ENCODE measurements at places on chromosomes 3 and 15.

GRCh38 chr15:101496198-101496986 is 6.9 kb upstream of the PCSK6 start:
- no peak for DNase-seq

DNA sequence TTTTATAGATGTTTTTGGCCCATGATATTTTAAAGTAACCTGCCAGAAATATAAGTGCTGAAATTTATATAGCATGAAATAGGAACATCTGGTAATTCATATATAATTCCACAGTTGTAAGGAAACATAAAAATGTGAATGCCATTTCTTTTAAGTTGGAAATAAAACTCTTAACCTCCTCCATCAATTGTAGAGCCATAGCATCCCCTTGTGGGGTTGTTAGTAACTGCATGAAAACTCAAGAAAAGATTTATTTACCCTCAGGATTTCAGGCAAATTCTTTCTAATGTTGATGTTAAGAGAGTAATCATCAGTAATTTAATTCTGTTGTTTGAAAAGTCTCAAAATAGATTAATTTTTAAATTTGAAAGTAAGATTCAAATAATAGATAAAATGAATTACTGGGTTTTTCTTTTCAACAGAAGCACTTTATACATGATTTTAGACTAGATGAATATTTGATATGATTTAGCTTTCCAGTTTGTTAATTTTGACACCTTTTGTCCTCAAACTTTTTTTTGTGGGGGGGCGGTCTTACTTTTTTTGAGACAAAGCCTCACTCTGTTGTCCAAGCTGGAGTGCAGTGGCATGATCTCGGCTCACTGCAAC is 74.7 kb downstream of the RASA2 start:
- DNase-seq: peak; percentile 23

GRCh38 chr15:52649686-52650085 is 29.5 kb downstream of the ATOSA start:
- DNase-seq: no peak

GRCh38 chr15:61888074-61888780 is 172.0 kb downstream of the VPS13C start:
- DNase-seq: no peak

DNA sequence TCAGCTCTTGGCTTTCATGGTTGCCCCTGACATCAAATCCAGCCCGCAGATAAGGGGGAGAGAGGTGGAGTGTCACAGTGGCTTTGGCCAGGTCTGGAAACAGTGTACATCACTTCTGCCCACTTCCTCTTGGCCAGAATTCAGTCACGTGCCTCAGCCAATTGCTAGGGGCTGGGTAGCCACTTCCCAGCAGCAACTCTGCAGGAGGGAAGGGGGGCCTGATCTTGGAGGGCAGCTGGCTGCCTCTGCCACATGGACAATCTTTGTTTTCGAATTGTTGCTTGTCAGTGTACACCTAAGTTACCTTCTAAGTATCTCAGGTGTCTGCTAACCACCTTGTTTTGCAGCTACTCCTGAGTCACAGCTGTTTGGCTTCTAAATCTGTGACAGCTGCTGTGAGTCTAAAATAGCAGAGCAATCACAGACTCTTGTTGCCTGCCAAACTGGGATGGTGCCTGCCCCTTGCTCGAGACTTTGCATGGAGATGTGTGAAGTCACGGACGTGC is 41.0 kb upstream of the LIMD1 start:
- DNase-seq: no peak

- DNase-seq: no peak
Measured at GRCh38 chr3:150348500-150348899, 59.6 kb upstream of the TSC22D2 start.

- DNase-seq: no peak
Measured at GRCh38 chr3:122295266-122296062, 29.6 kb upstream of the CSTA start.

GRCh38 chr3:102979682-102980354 is 545.0 kb downstream of the ZPLD1 start:
- DNase-seq: no peak

DNA sequence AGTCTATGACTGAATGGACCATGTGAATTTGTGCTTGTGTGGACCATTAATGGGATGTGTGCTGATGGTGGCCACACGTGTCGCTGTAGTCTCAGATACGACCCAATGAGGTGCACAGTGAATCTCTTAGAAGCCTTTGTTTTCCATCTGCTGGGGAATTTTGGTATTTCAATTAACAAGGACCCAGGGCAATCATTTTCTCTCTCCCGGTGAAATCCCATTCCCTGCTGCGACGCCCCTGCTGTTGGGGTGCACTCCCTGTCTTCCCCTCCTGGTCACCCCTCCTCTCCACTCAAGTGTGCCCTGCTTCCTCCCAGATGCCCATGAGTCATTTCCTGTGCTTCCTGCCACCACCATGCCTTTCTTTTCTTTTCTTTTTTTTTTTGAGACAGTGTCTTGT is 32.7 kb downstream of the EBLN2 start:
- DNase-seq: no peak

DNA sequence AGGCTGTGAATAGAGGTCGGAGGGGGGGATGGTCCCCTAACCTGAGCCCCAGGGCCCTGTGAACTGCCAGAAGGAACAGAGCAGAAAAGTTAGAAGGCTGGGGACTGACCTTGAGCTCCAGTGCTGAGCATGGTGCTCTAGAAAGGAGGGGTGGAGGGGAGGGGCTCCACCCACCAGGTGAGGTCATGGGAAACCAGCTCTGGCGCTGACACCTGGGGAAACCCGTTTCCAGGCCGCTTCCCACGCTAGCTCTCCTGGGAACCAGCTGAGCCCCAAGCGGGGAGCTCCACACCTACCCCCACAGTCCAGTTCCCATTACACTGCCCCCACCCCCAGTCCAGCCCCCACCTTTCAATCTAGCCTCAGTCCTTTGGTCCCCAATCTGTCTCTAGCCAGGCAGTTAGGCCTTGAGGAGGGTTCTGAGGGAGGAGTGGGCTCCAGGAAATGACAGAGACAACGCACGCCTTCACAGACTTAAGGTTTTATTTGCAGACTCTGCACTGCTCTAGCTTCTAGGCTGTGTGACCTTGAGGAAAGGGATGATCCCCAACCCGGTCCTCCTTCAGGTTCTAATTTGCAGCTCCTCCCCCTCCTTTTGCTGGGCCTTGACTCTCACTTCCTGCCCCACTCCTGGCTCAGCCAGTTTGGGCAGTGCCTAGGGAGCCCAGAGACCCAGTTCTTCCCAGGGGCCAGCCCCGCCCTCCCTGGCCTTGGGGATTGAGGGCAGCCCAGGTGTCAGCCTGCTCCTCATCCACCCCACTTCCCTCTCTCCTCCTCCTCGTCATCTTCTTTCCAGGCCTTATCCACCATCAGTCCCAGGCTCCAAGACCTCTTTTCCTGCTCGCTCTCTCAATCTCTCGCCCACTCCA is 2.1 kb downstream of the RHOV start:
- DNase-seq: no peak

DNA sequence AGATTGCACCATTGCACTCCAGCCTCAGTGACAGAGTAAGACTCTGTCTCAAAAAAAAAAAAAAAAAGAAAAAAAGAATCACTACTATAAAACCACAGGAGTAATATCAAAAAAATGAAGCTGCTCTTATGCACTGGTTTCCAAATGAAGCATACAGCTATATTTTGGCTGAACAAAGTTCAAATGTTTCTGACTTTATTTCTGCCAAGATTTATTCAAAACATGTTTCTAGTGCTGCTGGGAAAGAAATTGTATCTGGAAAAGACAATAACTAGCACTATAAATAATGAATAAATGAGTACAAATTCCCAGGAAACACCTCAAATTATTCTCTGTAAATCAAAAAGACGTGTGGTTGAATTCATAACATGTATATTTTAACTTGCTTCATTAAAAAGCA is 102.5 kb upstream of the MME start:
- DNase-seq: no peak

DNA sequence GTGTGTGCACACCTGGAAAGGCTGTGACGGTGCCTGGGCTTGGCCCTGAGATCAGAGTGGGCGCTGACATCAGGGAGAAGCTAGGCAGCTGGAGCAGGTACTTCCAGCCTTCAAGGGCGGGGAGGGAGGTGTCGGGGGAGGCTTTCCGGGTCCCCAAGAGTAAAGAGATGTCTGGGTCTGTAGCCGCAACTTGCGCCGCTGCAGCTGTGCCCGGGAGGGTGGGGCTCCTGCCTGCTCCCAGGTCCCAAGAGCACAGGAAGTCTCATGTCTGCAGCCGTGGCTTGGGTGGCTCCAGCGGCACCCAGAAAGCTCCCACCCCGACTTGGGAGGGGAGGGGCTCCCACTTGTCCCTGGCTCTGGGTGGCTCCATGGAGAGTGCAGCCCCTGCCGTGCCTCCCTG is 103.2 kb upstream of the BNIP2 start:
- DNase-seq: no peak

GRCh38 chr3:72617424-72618024 is 230.7 kb downstream of the SHQ1 start:
- DNase-seq: no peak

DNA sequence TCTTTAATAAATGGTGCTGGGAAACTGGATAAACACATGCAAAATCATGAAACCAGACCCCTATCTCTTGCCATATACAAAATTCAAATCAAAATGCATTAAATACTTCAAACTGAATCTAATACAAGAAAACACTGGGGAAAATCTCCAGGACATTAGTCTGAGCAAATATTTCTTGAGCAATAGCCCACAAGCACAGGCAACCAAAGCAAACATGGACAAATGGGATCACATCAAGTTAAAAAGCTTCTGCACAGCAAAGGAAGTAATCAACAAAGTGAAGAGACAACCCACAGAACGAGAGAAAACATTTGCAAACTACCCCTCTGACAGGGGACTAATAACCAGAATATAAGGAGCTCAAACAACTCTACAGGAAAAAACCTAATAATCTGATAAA is 6.3 kb downstream of the ANKRD28 start:
- DNase-seq: no peak

GRCh38 chr3:160886421-160886820 is 130.4 kb downstream of the PPM1L start:
- no peak for DNase-seq

GRCh38 chr3:106341087-106341486 is 472.3 kb upstream of the CBLB start:
- no peak for DNase-seq

GRCh38 chr3:186261638-186262037 is 100.4 kb downstream of the DGKG start:
- no peak for DNase-seq

GRCh38 chr15:92161039-92161670 is 232.5 kb upstream of the ST8SIA2 start:
- no peak for DNase-seq

DNA sequence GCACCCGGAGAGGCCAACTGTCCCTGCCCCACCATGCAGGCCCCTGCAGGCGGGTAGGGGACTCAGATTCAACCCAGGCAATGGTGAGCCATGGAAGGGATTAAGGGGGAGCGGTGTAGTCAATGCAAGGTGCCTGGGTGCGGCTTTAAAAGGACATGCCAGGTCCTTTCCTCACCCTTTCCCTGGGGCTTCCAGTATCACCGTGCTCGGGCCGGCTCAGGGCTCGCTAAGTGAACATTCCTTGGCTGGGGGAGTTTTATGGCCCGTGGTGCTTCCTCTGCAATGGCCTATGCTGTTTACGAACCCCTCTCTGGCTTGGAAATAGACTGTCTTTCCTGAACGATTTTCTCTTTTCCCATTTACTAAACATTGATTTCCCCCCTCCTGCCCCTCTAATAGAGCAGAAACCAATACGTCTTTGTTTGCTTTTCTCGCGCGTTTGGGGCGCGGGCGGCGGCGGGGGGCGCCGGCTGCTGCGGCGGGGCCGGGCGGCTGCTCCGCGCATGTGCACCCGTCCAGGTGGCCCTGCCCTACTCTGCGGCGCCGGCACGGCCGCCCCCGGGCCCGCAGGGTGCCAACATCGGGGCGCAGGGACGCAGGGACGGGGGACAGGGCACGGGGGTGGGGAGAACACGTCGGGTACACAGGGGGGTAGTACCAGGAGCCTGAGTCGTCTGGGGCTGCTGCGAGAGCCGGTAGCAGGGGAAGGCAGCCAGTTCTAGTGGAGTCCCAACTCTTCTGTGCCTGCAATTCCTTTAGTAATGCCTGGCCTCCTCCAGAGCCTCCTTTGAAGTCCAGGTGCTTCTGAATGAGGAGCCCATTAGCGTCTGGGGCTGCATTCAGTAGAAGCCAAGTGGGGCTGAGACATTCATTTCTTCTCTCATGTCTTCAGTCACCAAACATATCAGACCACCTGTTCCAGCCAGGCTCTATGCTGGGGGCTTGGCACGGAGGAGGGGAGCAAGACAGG is 26.9 kb upstream of the CACNA2D2 start:
- DNase-seq: no peak

GRCh38 chr3:95710684-95711083 is 1103.7 kb upstream of the EPHA6 start:
- DNase-seq: no peak

- peak; percentile 21 for DNase-seq
Measured at GRCh38 chr3:132352556-132353143, 35.4 kb downstream of the ACP3 start.

DNA sequence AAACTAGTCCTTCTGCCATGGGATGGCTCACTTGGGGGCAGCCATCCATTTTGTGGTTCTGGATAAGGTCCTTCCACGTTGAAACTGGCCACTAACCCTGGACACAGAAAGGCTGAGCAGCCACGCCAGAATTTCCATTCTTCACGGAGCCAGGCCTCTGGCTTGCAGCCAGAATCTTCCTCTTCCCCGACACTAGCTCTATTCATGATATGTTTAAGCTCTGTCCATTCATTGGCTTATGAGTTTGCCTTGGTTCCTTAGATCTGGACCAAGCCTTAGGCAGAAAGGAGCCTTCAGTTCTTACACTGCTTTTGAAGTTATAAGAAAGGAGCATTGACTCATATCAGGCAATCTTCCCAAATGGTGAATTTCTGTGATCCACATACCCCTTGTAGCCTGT is 288.4 kb upstream of the GOLGA6L4 start:
- DNase-seq: no peak

DNA sequence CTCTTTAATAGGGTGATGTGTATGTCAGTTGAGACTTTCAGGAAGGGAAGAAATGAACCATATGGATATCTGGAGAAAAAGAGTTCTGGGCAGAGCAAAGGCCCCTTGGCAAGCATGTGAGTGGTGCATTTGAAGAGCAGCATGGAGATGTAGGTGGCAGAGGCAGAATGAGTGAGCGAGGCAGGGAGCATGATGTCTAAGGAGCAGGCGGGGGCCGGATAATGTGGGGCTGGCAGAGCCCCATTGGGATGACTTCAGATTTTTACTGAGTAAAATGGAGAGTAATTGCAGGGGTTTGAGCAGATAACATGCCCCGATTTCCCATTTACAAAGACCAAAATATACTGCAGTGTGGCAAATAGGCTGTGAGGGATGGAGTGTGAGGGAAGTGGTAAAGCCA is 52.9 kb upstream of the PLCL2 start:
- DNase-seq: no peak

GRCh38 chr3:169243579-169243978 is 419.9 kb downstream of the MECOM start:
- no peak for DNase-seq

GRCh38 chr3:11638495-11639358 is 5.0 kb downstream of the VGLL4 start:
- no peak for DNase-seq

DNA sequence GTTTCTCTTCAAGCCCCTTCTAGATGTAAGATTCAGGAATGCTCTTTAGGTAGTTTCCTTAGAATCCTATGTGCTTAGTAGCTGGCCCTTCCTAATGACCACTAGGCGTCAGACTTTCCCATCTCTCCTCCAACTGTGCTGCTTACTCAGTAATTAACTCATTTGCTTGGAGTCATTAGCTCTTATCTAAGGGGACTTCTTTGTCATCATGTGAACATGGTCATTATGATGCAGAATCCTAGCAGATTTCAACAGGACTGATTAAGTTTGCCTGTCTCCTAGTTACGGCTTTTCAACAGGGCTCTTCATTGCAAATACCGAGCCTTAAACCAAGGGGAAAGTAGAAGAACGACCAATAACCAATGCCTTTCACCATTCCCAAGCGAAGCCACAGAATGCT is 46.4 kb downstream of the GJD2 start:
- DNase-seq: no peak

Measured in NCI-H1048 (cell line).